Temporal lobe (tissue), 4 donors: ENCODE measurements at places on chromosomes 2 and 18. TPM values are rescaled to one million over a fixed set of nuclear protein-coding genes. Genes with fewer than 3 reads are reported as not detected.

Gene DLX1
- total RNA-seq: 20.2 TPM

Gene FMNL2
- total RNA-seq: 88.3 TPM

Gene LDAH
- 17.5 TPM for total RNA-seq

Gene POMC
- total RNA-seq: 0.49 TPM

Gene NEU2
- total RNA-seq: not detected

Gene SALL3
- 9.6 TPM for total RNA-seq

Gene MSH2
- total RNA-seq: 68.1 TPM

Gene SP140L
- total RNA-seq: 0.49 TPM

Gene DCDC2C
- 0.49 TPM for total RNA-seq

Gene LRRC30
- not detected for total RNA-seq

Gene MROH2A
- total RNA-seq: not detected

Gene EN1
- not detected for total RNA-seq

Gene MAL
- not detected for total RNA-seq

Gene PDE6D
- 24.6 TPM for total RNA-seq

Gene HOXD12
- not detected for total RNA-seq

Gene FZD7
- 5.4 TPM for total RNA-seq

Gene CRACDL
- 1.2 TPM for total RNA-seq

Gene PRLH
- total RNA-seq: not detected

Gene INPP1
- 16.5 TPM for total RNA-seq

Gene IL36RN
- not detected for total RNA-seq
